Thoracic aorta (tissue), 2 donors: ENCODE measurements at places on chromosomes 6 and 20.
A peak's percentile ranks its signal among the peaks of the same experiment; 100 is the strongest.

DNA sequence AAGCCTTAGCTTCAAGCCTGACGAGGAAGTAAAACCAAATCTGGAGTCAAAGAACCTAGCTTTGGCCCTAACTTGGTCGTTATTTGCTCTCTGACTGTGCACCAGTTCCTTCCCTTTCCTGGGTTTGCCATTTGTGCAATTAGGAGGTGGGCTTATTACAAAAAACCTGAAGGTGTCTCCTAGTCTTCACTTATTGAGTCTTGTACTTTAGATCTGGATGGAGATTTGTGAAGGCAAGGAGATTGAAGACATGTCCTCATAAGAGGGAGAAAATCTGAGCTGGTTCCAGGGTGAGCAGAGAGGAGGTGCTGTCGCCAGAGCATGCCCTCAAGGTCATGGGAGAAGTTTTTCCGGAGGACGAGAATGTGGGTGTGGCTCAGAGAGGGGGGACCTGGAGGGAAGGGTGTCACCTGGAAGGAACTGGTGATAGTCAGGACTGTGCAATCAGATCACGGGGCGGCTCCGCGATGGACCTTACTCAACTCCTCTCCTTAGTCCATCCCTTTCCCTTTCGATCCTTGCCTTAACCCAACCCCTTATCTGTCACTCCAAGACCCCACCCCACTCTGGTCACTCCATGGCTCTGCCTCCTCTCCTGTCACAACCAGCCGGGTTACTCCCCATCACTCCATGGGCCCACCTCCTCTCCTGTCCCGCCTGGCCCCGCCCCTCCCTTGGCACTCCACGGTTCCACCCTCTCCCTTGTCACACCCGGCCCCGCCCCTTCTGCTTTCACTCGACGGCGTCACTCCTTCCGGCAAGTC, 588 bp upstream of the ACSS2 start:
- peak; percentile 99 for DNase-seq

- DNase-seq = no peak
These were observed 235.2 kb downstream of the SOX4 start for GRCh38 chr6:21828704-21829103.

GRCh38 chr6:137145421-137145820, 28.0 kb downstream of the IL22RA2 start:
- DNase-seq = no peak

DNA sequence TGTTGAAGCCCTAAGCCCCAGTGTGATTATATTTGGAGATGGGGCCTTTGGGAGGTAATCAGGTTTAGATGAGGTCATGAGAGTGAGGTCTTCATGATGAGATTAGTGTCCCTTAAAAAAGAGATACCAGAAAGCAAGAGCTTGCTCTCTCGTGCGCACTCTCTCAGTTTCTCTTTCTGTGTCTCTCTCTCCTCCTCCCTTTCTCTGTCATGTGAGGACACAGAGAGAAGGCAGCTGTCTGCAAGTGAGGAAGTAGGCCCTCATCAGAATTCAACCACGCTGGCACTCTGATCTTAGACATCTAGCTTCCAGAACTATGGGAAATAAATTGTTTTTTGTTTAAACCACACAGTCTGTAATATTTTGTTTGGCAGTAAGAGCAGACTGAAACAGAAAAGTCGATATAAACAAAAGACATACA, 180.5 kb downstream of the IBTK start:
- DNase-seq = no peak
